ENCODE measurements at places on chromosomes 3 and 15.

- DNase-seq = no peak
Observed at GRCh38 chr3:80553211-80553610, 785.4 kb upstream of the ROBO1 start.

DNA sequence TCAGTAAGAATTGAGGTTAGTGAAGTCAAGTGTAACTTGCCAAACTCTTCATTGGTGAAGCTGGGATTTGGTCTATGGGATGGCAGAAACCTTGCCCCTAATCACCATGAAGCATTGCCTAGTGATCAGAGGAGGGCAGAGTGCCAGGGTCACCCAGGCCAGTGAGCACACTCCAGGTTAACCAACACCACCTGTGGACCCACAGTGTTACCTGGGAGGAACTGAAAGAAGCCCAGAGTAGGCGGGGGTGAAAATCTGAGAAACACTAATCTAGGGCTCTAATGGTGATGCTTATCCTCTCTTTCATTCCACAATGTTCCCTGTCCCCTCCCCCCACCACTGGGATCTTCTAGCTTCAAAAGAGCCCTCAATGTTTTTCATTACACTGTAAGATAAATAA, 372.8 kb downstream of the CTNNB1 start:
- DNase-seq = no peak

- DNase-seq = no peak
Observed at GRCh38 chr3:17009826-17010225, 125.1 kb downstream of the PLCL2 start.

- DNase-seq = peak; percentile 72
Observed at GRCh38 chr3:187777331-187777941, 32.2 kb upstream of the BCL6 start.

GRCh38 chr3:61979638-61980037, 393.7 kb downstream of the FEZF2 start:
- no peak for DNase-seq

DNA sequence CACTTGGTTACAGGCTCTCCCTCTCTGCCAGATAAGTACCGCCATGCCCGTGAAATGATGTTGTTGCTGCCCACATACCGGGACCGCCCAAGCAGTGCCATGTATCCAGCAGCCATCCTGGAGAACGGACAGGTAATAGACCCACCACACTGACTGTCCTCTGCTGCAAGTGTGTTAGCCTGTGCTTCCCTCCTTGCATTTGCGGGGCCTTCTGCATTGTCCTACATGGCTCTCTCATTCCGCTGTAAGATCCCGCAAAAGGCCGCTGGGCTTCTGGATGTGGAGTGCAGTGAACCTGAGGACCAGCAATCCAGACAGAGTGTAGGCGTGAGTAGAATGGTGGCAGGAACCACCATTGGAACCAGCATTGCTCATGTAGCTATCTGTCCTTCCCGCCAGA, 10.6 kb upstream of the MANF start:
- no peak for DNase-seq

- DNase-seq = no peak
Observed at GRCh38 chr15:81569286-81570080, 195.5 kb upstream of the TMC3 start.

GRCh38 chr15:74955017-74955416, 1.6 kb downstream of the RPP25 start:
- DNase-seq = no peak

All from hematopoietic multipotent progenitor cell treated with erythropoietin and hydrocortisone succinate and interleukin-3 and kit ligand, for 6 days (in vitro differentiated cells).